Activated T-cell treated with anti-CD3 and anti-CD28 coated beads for 48 hours (primary cell): ENCODE measurements at places on chromosomes 3 and 15.

GRCh38 chr3:138817695-138818094 is 17.0 kb downstream of the PIK3CB start:
- DNase-seq = no peak

DNA sequence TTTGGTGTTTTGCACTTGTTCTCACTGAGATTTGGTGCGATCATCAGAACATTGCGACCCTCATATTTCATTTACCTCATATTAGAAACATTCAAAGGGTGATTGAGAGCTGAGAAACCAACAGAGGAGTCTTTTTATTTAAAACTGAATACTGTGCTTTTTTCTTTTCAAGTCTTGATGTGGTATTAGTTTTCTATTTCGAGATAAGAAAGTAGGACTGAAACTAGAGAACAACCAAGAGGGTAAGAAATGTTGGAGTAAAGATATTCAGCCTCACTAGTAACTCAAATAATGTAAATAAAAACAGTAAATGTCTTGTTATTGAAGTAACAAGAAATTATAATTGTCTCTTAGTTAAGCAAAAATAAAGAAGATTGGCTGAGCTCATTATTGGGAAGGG is 26.5 kb downstream of the EFHB start:
- no peak for DNase-seq

GRCh38 chr3:52093756-52094545 is 37.6 kb upstream of the DUSP7 start:
- DNase-seq = no peak

- DNase-seq = no peak
These were observed 54.4 kb downstream of the SLC15A2 start for GRCh38 chr3:121948641-121949040.

GRCh38 chr15:49290191-49290590 is 120.1 kb downstream of the GALK2 start:
- DNase-seq = no peak

DNA sequence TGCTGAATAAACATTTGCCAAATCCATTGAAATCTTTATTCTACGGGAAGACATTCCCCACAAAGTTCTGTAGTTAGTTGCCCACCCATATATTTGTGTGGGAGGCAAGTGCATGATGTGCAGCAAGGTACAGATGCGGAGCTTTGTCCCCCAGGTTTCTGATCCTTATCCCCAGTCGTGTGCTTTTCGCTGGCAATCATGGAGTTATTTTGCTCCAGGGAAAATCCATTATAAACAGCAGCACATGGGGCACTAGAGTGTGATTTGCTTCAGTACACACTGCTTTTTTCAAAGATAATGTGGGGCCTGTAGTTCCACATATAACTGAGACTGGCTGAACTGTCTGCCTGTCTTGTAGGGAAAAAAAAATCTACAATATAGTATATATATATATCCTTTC is 132.1 kb downstream of the FEZF2 start:
- no peak for DNase-seq

GRCh38 chr3:16999161-16999560 is 114.4 kb downstream of the PLCL2 start:
- DNase-seq = no peak

DNA sequence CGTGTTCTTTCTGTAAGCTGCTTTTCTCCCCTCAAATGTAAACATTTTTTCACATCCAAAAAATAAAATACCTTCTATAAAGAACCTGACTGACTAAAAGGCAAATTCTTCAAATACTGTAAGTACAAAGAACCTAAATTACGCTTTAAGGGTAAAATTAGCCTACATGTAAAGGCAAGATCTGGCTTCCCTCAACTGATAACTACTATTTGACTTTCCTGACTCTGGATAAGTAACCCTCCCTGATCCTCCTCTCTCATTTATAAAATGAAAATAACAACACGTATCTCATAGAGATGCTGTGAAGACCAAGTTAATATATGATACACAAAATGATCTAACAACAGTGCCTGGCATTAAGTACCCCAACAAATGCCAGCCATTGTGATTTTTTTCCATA is 12.2 kb downstream of the ADAM10 start:
- no peak for DNase-seq

DNA sequence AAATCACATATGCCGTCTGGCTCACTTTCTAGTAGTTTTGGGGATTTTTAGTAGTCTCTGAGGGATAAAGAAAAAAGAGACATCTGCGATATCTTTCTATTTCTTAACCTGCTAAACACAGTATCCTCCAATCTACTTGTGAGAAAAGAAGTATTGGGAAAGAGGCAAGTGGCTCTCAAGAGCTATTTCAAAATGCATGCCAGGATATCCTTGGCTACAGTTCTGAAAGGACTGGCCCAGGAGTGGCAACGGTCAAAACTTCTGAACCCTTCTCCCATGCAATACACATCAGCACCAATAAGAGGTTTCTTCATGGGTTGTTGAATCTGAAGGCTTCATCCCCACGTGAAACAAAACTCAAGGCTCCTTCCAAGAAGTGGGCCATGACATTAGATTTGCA is 204.0 kb upstream of the WNT5A start:
- no peak for DNase-seq
